Activated CD4-positive, alpha-beta memory T cell treated with anti-CD3 and anti-CD28 coated beads for 36 hours (primary cell): ENCODE measurements at places on chromosomes 4 and X.

DNA sequence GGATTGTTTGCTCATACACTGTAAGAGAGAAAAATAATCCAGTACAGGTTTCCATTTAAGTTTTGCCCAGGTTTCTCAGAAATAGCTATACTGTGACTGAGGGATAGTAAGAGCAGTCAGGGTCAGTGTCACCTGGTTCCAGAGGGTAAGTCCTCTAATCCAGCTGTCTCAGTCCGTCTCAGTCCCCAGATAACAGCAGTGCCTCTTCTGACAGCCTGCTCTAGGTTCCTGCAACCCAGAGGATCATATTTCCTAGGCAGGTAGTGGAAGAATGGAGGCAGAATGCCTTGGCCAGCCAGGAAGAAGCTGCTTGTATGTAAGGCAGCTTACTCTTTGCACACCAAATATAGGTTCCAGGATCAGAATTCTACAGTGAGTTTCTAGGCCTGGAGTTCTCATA is 22.6 kb upstream of the GNRHR start:
- H3K4me3 ChIP-seq, result no peak overlapping the region
- H3K27me3 ChIP-seq, result no peaks in the 10 kb centered on the region
- no peak for DNase-seq
- H3K27ac ChIP-seq, result no peak overlapping the region
- H3K4me1 ChIP-seq, result no peaks in the 10 kb centered on the region

DNA sequence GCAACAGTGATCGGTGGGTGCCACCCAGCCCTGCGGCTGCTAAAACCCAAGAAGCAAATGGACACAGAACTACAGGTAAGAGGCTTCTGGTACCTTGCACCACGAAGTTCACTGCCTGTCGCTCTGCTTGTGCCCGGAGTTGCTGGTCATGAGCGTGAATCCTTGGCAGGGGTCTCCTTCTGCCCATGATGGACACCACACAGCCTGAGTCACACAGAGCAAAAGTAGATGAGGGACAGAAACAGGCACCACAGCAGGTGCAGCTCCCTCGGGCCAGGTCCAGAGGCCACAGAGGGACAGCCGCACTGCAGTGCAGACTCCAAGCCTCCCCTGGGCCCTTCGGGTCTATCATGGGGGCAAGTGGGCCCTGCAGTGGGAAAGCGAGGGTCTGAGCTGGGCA is 22.4 kb downstream of the NAT8L start:
- no peak for DNase-seq
- no peak overlapping the region for H3K4me3 ChIP-seq
- no peaks in the 10 kb centered on the region for H3K36me3 ChIP-seq
- H3K27me3 ChIP-seq, result no peaks in the 10 kb centered on the region

- no peak overlapping the region for H3K4me3 ChIP-seq
- DNase-seq, result no peak
- no peaks in the 10 kb centered on the region for H3K4me1 ChIP-seq
- H3K36me3 ChIP-seq, result no peaks in the 10 kb centered on the region
- H3K27ac ChIP-seq, result no peak overlapping the region
- no peaks in the 10 kb centered on the region for H3K27me3 ChIP-seq
Observed at GRCh38 chrX:23513121-23513520, 154.2 kb upstream of the PRDX4 start.

DNA sequence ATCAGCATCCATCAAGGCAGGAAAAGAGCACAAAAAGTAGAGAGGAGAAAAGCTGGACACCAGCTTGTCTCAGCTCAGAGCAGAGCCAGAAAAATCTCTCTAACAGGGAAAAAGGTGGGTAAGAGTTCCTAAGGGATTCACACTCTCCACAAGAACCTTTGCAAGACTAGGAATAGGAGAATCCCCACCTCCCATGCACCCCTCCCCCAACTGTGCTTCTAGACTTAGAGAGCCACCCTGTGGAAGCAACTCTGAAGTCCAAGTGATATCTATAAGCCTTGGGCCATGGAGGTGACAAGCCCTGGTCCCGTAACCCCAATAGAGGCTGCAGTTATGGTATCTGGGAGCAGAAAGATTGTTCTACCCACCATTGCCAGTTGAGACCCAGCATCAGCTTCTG is 267.6 kb upstream of the MTMR8 start:
- no peak overlapping the region for H3K4me3 ChIP-seq
- no peak overlapping the region for H3K27ac ChIP-seq
- H3K4me1 ChIP-seq, result no peaks in the 10 kb centered on the region
- H3K27me3 ChIP-seq, result no peaks in the 10 kb centered on the region

DNA sequence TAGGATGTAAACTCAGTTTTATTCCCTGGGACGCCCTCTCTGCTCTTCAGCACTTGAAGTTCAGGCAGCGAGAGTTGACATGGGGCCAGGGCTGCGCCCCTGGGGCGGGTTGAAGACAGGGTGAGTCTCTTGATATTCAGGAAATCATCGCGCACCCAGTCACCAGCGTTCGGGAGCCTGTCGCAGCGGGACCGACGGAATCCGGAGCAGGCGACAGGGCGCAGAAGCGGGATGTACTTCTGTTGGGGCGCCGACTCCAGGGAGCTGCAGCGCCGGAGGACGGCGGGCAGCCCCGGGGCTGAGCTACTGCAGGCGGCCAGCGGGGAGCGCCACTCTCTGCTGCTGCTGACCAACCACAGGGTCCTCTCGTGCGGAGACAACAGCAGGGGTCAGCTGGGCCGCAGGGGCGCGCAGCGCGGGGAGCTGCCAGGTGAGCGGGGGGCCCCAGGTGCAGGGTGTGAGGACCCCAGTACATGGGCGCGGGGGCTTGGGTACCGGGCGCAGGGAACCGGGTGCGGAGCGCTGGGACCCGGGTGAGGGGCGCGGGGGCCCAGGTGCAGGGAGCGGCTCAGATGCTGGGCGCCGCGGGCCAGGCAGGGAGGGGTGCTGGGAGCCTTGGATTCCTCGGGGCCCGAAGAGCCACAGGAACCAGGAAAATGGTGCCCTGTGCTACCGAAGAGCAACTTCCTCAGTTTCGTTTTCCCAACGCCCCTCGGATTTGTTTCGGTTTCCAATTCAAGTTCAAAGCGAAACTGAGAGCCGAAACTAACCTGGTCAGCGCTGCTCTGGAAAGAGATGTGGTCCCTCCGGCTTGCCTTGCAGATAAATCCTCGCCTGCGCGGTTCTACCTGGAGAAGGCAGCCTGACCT is at the start of gene HERC6:
Gene HERC6 (plus strand): TSS at position 162 of the 869 bp plus-strand sequence. CDS start 70 bp downstream, at position 232.
- no peaks in the 10 kb centered on the region for H3K27me3 ChIP-seq
- H3K4me3 ChIP-seq, result peak within 1 kb of the TSS; percentile 83
- H3K36me3 ChIP-seq, result peaks cover 1% of the 10 kb centered on the region
- peaks cover 49% of the 10 kb centered on the region for H3K4me1 ChIP-seq

DNA sequence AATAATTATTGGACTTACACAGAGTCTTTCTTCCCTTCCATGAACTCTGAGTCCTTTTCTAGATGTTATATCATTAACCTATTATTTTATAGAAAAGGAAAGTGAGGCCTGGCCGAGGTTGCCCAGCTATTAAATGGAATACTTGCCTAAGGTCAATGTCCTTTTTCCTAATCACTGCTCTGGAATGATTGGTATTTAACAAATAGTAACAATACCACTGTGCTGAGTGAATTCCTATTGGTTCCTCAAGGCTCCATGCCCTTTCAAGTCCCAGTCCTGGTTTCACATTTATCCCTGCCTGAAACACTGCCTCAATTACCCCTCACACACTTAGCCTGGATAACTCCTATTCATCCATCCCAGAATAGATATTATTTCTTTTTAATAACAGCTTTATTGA is 6.2 kb downstream of the TCEAL9 start:
- peaks cover 2% of the 10 kb centered on the region for H3K4me1 ChIP-seq
- H3K4me3 ChIP-seq, result no peak overlapping the region
- no peak overlapping the region for H3K27ac ChIP-seq
- DNase-seq, result no peak

GRCh38 chr4:171717231-171717741 is 95.9 kb upstream of the GALNTL6 start:
- H3K36me3 ChIP-seq, result no peaks in the 10 kb centered on the region
- H3K4me1 ChIP-seq, result no peaks in the 10 kb centered on the region
- no peak overlapping the region for H3K4me3 ChIP-seq
- no peaks in the 10 kb centered on the region for H3K27me3 ChIP-seq

DNA sequence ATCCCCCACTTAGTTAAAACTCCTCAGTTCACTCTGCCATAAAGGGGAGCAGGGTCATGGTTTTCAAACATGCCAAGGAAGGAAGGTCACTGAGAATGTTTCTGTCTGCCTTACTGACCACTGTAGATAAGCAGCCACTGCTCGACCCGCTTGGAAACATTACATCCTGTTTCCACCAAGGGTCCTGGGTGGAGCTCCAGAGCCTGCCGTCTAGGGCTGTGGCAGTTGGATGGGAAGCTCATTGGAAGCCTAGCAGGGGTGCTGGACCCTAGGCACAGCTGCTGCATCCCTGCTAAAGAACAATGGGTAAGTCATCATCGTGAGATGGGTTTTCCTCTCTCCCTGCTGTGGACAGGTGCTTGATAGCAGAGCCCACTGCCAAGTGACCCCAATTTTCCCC is 76.0 kb upstream of the SRD5A3 start:
- H3K27me3 ChIP-seq, result peaks cover 18% of the 10 kb centered on the region
- no peak overlapping the region for H3K4me3 ChIP-seq
- H3K4me1 ChIP-seq, result no peaks in the 10 kb centered on the region
- DNase-seq, result no peak
- H3K36me3 ChIP-seq, result no peaks in the 10 kb centered on the region
- H3K27ac ChIP-seq, result no peak overlapping the region

DNA sequence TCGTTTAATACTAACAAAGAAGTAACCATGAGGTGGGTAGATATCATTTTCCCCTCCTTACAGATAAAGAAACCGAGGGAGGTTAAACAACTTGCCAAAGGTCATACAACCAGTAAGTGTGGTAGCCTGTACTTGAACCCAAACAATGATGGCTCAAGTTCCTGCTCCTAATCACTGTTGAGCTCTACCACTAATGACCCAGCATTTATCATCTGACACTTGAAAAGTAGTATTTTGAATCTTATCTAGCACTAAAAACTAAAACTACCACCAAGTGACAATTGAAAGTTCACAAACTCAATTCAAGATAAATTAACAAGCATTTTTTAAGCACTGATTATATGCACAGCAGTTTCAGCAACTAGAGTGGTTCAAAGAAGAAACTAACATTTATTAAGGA is 13.1 kb downstream of the FBXW7 start:
- no peak for DNase-seq
- H3K4me1 ChIP-seq, result peaks cover 52% of the 10 kb centered on the region
- no peak overlapping the region for H3K27ac ChIP-seq
- peaks cover 16% of the 10 kb centered on the region for H3K36me3 ChIP-seq
- no peaks in the 10 kb centered on the region for H3K27me3 ChIP-seq

- H3K27me3 ChIP-seq, result peaks cover 2% of the 10 kb centered on the region
- no peak overlapping the region for H3K4me3 ChIP-seq
- no peaks in the 10 kb centered on the region for H3K36me3 ChIP-seq
- no peak overlapping the region for H3K27ac ChIP-seq
- DNase-seq, result peak; percentile 19
Observed at GRCh38 chr4:22897520-22898108, 204.9 kb downstream of the GBA3 start.

DNA sequence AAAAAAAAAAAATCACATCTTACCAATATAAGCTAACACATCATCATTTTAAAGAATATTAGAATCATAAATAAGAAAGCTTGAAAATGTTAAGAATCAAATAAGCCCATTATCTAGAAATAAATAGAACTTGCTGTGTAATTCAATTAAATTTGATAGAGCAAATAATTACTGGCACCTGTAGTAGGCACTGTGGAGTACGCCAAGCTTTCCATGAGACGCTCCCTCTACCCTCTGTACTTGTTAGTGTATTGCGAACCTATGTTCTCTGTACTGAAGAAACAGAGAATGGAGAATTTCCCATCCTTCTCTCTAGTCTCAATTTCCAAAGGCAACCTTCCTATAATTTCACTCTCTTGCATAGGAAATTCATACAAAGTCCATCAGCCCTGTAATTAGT is 61.7 kb upstream of the HAND2 start:
- H3K4me1 ChIP-seq, result no peaks in the 10 kb centered on the region
- no peaks in the 10 kb centered on the region for H3K36me3 ChIP-seq
- H3K4me3 ChIP-seq, result no peak overlapping the region
- H3K27me3 ChIP-seq, result peaks cover 4% of the 10 kb centered on the region

DNA sequence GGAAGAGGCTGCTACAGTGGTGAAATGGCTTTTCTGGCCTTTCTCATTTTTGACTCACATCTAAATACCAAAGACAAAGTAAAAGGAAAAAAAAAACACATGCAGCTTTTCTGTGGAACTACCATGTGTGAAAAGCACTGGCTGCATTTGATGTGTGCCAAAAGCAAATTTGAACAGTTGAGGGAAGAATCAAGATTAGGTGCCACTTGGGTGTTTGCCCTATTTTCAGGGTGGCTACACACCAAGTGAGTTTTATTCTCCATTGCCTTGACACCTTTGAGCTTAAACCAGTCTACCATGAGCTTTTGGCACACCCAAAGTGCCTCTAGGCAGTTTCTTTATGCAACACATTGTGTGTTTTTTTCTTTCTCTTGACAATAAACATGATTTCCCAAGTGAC is 423.9 kb downstream of the FAM133A start:
- H3K27me3 ChIP-seq, result no peaks in the 10 kb centered on the region
- no peaks in the 10 kb centered on the region for H3K4me1 ChIP-seq
- no peak for DNase-seq
- H3K36me3 ChIP-seq, result no peaks in the 10 kb centered on the region
- no peak overlapping the region for H3K4me3 ChIP-seq
- H3K27ac ChIP-seq, result no peak overlapping the region

DNA sequence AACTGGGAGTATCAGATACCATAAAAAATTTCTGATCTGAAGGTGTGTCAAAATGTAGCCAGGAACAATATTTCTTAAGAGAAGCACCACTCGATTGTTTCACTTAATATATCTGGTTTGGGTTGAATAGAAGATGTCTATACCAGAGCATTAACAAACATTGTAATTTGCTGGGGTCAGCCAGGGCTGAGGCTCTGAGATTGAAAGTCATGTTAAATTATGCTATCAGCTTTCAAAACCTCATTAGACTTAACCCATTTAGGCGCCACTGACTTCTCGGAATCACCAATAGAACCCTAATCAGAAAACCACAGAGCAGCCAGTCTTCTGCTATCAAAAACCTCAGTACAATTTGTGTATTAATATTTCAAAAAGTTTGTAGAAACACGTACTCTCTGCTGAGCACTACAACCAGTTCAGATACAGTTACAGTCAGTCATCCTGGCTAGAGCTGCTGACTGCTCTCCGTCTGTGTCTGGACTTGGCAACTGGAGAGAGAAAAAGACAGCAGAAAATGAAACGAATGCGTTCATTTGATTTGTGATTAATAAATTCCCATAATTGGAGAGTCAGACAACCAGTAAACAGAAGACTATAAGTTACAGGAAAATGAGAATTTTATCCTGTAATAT is 848.6 kb upstream of the PABPC4L start:
- H3K4me3 ChIP-seq, result no peak overlapping the region
- no peaks in the 10 kb centered on the region for H3K4me1 ChIP-seq
- no peak for DNase-seq
- H3K27me3 ChIP-seq, result no peaks in the 10 kb centered on the region
